ENCODE measurements at places on chromosomes 11 and 22.

DNA sequence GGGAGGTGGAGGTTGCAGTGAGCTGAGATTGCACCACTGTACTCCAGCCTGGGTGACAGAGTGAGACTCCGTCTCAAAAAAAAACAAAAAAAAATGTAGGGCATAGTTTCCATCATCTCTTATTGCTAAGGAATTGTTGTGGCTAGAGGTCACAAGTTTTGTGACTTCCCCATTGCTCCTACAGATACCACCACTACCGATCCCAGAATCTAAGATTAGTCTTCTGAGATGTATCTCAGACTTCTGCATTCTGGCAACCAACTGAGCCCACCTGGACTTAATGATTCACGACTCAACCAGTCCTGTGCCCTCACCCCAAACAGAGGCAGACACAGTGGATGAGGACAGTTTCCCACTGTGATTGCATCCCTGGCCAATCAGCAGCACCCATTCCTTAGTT is 148.9 kb downstream of the NECTIN1 start:
- no peak for DNase-seq

DNA sequence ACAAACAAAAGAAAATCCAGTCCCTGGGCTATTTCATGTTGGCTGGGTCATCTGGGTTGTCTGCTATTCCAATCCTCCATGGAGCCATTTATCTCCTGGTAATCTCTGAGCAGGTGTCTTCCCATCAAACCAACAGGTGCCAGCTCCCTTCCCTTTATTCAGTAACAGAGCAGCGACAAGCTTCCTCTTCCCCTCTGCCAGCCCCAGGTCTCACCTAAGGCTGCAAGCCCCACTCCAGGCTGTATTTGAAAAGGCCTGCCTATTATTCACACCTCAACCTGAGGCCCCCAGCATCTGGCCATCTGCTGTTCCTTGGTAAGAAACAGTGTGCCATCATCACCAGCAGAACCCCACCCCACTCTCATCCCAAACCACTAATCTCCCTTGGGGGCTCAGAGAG is 436.2 kb downstream of the BUD13 start:
- no peak for DNase-seq

DNA sequence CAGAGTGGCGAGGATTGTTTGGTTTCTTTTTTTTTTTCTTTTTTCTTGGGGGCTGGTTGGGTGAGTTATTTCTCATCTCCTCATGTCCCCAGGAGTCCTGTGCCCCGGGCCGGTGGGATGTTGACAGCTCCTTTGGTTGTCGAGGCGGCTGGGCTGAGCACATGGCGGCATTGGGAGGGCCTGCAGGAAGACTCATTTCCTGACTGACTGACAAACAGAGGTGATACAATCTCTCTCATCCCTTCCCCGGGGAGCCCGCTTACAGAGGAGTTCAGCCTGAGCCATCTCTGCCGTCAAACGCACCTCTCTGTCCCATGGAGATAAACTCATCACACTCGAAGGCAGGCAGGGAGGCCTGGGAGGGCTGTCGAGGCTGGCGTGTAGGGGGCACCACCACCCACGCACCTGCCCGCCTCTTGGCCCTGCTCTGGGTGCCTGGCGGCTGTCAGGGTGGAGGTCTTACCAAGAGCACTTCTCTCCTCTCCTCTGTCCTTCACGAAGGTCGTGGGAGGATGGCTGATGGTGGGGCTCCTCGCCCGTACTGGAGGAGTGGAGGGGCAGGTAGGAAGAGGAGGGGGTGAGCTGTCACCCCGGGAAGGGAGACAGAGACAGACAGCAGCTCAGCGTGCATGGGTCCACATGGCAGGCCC is 60.0 kb upstream of the NECTIN1 start:
- no peak for DNase-seq

- no peak for DNase-seq
These were observed 58.9 kb upstream of the ARHGAP32 start for GRCh38 chr11:129251067-129251466.

DNA sequence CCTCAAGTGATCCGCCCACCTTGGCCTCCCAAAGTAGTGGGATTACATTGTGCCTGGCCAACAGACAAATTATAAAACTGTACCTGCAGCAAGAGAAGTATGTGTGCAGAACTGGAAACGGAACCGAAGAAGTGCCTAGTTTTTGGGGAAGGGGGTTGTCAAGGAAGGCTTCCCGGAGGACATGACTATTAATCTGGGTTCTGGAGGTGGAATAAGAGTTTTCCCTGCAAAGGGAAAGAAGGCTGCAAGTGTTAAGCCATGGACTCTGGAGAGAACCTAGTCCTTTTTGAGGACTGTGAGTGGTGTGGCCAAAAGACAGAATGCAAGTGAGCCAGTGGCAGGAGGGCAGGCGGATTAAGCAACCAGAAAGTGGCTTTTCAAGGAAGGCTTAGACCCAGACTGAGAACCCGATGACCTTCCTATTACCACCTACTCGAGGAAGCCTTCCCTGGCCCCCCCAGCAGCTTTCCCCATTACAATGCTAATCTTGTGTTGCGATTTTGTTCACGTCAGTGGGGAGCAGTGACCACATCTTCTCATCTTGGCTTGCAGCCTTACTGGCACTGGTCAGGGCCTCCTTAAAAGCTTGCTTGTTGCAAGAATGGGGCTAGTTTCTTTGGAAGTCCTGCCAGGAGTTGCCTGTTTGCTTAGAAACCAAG is 5.7 kb upstream of the SEPTIN3 start:
- DNase-seq = no peak

DNA sequence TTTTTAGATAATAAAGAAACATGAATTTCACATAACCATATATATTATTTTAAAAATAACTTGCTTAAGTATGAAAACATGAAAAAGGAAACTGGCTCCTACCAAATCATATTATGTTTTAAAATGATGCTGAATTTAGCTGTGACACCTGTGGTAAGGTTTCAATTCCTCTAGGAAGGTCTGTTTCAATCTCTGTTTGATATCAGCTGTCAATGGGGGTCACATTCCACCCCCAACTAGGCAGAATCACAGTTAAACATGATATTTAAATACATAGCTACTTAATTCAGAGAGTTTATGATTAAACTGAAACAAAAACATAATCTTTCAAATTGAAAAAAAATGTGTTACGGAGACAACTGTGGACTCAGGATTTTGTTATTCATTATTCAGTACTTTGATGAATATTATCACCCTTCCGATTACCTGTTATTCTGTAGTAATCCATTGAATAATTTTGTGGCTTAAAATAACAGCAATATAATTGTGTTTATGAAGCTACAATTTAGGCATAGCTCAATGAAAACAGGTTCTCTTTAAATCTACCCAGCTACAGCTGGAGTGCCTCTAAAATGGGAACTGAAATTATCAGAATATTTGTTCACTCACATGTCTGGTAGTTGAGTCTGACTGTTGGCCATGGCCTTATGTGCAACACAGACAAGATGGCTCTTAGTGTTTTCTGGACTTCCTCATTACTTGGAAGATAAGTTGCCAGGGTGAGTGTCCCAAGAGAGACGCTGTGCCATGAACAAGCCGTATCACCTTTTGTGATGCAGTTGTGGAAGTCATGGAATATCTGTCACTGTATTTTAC is 244.6 kb upstream of the ANO3 start:
- DNase-seq = no peak

GRCh38 chr11:17753641-17754040 is 19.1 kb downstream of the KCNC1 start:
- no peak for DNase-seq

GRCh38 chr11:73612601-73613140 is 14.8 kb upstream of the FAM168A start:
- no peak for DNase-seq

DNA sequence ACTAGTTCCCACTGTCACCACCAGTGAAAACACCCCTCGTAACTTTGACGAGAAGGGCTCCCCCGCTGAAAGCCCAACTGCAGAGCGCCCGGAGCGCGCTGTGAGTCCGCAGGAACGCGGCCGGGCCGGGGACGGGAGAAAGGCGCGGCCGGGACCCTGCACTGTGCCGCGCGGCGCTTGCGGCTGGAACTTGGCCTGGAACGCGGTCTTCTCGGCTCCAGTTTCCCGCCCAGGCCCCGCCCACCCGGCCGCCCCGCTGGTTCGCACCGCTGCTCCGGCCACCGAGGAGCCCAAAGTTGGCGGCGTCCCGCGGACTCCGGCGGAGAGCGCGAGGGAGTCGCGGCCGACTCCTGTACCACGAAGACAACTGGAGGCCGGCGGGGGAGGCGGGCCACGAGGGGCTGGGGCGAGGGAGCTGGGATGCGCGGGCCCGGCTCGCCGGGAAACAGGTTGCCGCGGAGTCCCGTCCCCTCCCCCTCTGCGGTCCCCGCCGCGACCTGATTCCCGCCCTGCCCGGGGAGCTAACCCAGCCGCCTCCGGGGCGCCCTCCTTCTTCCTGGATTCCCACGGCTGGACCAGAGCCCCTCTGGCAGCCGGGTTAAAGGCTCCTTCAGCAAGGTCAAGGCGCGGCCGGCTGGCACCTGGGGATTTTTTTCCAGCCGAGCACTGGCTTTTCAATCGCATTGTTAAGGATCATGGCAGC is 3.4 kb downstream of the TENM4 start:
- peak; percentile 89 for DNase-seq

- DNase-seq = no peak
These were observed 34.1 kb downstream of the HORMAD2 start for GRCh38 chr22:30114361-30114760.

DNA sequence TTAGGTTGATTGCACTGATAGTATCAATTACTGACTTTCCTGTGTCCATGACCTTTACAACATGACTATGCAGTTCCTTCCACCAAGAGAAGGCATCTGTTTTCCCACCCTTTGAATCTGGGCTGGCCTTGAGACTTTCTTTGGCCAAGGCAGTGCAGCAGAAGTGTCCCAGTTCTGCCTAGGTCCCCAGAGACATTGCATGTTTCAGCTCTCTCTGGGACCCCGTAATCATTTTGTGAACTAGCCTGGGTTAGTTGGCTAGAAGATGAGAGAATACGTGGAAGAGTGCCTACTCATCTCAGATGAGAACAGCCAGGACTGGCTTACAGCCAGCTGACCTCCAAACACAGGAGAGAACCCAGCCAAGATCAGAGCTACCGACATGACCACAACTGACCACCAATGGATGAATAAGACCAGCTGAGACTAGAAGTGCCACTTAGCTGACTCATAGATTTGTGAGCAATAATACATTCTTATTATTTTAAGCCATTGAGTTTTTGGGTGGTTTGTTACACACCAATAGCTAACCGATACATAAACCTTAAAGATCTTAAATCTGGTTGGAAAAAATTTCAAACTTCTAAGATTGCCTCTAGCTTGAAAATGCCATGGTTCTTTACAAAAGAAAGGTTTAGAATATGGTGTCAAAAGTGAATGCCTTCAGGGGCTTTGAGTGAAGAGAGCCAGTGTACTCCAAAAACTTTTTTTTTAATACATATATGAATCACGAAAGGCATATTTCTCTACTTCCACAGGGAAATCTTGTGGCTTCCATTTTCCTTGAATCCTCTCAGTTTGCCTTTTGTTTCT is 145.2 kb downstream of the FBXO7 start:
- no peak for DNase-seq

DNA sequence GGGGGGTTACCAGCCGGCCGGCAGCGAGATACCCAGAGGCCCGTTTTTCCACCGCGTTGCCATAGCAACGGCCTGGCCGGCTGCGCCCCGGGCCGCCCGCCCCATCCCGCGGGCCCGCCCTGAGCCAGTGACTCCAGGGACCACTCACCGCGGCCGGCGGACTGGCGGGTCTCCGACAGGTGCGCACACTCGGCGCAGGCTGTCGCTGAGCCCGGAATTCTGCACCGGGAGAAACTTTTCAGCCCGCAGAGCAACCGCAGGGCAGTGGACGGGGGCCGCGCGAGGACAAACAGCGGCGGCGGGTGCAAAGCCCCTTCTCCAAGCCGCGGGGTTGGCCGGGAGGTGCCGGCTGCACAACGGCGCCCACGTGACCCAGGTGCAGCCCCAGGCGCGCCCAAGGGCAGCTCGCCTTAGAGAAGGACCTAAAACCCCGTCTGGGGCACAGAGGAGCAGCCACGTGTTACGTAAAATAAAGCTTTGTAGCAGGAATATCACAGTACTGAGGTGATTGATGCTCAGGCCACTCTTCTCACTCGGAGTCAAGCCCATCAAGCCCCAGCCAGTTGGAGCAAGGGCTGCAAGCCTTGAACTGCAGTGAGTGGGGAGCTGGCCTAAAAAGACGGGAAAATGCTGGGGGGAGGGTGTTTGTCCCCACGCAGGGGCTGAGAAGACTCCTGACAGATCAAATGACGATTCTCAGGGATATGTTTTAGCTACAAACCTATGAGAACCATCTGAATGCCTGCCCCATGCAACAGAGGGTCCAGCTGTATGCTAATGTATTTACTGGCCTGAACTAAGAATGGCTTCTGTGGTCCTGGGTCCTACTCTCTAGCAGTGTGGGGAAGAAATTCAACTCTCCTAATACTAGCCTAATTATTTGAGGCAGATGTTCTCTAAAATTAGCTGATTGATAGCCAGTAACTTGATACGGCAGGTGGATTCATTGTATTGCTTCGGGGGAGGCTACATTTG is at the start of gene STK33:
TSS of gene STK33 (minus strand) at position 294 of the 975 bp plus-strand sequence. CDS start 119,323 bp downstream, outside the sequence.
- peak; percentile 88 for DNase-seq

DNA sequence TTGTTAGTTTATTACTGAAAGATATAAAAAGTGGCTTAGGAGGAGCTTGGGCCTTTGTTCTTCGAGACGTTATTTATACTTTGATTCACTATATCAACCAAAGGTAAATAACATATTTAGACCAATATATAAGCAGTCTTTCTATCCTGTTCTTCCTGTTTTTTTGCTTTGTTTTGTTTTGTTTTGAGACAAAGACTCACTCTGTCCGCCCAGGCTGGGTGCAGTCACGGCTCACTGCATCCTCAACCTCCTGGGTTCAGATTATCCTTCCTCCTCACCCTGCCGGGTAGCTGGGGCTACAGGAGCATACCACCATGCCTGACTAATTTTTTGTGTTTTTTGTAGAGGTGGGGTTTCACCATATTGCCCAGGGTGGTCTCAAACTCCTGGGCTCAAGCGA is 66.8 kb downstream of the ATM start:
- DNase-seq = no peak

DNA sequence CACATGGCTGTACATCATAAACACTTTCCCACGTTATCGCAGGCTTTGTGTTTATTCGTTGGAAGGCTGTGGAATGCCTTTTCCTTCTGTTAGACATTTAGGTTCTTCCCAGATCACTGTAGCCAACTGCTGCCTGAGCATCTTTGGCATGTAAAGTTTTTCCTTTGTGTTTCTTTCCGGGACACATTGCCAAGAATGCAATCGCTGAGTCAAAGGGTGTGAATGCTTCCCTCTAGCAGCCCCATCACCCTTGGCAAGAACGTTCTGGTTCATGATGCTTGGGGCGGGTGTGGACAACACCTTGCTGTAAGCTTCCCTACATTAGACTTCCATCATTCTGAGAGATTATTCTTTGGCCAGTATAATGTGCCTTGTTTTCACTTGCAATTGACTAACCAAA is 136.2 kb downstream of the OSBP2 start:
- no peak for DNase-seq

GRCh38 chr11:85945788-85946187 is 90.6 kb downstream of the CCDC83 start:
- no peak for DNase-seq

DNA sequence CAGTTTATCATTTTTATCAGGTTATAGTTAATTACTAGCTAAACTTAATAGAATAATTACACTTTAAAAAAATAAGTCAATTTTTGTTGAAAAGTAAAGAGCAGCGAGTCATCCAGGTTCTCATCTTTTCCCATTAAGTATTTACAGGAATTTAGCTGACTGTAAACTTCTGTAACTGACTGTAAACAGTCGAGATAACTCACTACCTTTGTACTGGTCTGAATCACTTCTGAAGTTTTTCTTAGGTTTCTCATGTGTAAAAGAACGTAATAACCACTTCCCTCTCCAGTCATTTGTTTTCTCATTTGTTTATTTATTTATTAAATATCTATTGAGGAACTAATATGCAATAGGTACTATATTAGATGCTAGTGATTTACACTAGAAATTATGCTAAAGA is 270.8 kb downstream of the DYNC2H1 start:
- no peak for DNase-seq

Measured in eye (tissue), 1 donor.